ENCODE measurements at places on chromosomes 6 and 20.

- DNase-seq, result no peak
Measured at GRCh38 chr6:12022953-12023388, 10.9 kb downstream of the HIVEP1 start.

GRCh38 chr20:23634985-23635767 is 2.6 kb downstream of the CST3 start:
- no peak for DNase-seq

DNA sequence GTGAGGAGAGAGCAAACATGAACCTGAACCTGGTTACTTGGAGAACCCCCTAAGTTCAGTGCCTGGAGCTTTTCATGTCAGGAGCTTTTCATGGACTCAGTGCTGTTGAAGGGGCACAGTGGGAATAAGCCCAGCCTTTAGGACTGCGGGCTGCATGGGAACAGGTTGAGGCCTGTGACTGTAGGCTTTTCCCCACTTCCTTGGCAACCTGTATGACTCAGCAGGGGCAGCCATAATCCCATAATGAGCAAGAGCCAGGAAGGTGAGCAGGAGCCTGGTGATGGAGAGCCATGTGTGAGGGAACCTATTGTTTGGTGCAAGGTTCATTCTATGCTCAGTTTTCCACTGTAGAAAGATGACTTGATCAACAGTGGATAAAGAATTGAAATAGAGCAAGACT is 23.4 kb downstream of the MEP1A start:
- no peak for DNase-seq

DNA sequence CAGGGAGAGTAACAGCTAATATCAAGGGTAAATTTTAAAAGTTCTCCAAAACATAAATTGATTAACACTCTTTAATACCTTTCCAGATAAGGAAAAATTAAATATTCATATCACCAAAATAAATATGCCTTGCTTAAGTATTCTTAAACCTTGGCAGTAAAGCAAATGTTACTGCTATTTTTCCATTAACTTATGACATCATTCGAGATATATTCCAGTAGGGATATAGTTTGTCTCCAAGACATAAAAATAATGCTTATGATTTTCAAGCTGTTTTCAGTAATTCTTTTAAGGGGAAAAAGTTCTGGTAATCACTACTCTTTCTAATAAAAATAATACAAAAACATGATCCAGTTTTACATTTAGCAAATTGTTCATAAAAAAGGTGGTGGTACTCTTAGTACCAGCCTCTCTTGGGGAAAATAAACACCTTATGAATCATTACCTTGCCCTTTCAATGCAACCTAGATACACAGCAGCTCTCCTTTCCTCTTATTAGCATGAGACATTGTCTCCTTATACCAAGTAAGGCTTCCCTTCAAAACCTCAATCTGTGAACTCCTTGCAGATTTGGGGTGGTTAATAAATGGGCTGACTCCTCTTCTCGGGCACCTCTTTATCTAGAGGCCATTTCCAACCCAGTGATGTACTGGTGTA is 31.5 kb upstream of the LTV1 start:
- no peak for DNase-seq

DNA sequence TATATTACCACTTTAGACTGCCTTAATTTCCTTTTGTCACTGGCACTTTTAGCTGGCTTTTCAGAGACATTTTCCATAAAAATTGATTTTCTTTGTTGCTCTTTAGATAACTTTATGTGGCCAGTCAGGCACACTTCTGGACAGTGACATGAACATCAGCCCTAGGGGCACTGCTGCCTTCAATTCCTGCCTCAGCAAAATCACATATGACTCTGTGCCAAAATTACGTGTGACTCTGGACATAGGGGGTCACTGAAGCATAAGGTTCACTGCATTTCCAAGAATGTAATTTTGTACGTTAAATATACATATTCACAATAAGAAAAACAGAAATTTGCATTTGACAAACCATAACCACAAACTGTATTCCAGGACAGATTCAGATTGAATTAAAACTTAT is 66.5 kb downstream of the ESF1 start:
- DNase-seq, result no peak

Measured in retina (tissue), 1 donor.